Cortex of kidney (tissue), 1 donor: ENCODE measurements at places on chromosomes 2 and 18.

- no peak for DNase-seq
Observed at GRCh38 chr18:53991805-53992204, 232.7 kb downstream of the MBD2 start.

DNA sequence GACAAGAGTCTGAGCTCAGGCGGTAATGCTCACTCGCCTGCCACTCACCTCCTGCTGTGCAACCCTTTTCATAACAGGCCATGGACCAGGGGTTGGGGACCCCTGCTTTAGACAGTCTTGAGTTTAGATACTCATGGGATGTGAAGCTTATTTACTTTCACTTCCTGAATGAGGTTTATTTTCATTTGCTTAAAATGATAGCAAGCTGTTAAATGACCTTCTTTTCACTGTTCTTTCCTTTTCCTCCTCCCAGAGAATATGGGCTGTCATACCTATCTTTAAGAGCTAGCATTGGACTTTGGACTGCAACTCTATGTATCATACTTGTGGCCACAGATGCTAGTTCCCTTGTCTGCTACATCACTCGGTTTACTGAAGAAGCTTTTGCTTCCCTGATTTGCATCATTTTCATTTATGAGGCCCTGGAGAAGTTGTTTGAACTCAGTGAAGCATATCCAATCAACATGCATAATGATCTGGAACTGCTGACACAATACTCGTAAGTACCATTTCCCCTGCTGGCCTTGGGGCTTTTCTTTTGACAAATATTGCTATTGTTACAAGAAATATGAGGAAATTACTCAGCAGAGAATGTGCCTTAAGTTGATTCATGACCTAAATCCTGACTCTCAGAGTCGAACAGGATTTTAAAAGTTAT is 168.5 kb downstream of the DPP4 start:
- no peak for DNase-seq

GRCh38 chr2:119236796-119237195 is 13.2 kb downstream of the STEAP3 start:
- no peak for DNase-seq

DNA sequence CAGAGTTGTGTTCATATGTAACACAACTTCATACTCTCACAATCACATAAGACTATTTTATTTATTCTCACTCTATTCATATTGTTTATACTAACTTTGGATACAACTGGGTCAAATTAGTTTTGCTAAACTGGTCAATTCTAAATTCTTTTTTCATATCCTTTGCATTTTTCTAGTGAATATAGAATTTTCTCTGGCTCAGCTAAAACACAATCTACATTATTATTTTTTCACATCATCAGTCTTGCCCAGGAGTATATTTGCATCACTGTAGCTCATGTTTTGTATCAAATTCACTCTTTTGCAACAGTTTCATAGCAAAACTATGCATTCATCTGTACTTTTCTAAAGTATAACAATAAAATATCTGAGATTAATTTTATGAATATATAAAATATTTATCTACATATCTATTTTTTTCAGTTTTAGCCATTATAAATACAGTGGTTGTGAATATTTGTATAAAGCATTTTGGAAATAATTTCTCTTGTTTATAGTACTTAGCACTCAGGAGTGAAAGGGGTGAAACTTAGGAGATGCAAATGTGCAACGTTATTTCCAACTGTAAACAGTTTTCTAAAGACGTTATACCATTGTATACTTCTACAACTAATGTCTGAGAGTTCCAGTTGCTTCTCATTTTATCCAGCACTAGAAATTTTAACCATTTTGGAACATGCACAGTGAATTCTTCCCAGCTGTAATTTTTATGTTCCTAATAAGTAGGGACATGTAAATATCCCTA is 854.6 kb downstream of the CBLN2 start:
- no peak for DNase-seq

DNA sequence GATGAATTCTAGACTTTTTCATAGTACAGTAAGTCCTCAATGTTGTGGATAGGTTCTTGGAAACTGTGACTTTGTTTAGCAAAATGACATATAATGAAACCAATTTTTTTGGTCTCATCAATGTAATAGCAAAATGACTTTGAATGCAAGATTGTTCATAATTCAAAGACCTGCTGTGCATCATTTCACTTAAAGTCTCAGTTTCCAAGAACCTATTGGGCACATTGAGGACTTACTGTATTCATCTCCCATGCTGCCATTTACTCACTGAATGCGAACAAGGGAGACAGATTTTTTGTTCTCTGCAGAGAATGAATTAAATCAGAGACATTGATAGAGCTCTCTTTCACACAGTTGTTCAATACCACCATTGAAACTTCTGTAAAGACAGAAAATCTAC is 153.6 kb downstream of the TRABD2A start:
- no peak for DNase-seq

DNA sequence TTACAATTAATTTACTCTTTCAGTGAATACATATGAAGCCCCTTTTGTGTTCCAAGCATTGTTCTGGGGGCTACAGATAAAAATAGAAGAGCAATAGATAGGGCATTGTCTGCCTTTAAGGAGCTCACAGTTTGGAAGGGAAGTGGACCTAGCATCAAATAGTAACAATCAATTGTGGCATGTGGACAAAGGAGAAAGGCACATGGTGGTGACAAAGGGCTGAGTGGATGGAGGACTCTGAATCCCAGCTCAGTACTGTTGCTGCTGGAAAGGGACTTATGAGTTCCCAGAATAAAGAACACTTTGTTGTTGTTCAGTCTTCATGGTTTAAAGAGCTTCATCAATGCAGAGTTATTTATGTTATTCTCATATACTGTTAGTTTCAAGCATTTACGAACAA is 217.7 kb downstream of the HRH4 start:
- DNase-seq: no peak

- DNase-seq: no peak
Observed at GRCh38 chr2:96769814-96770213, 9.1 kb downstream of the CNNM4 start.

DNA sequence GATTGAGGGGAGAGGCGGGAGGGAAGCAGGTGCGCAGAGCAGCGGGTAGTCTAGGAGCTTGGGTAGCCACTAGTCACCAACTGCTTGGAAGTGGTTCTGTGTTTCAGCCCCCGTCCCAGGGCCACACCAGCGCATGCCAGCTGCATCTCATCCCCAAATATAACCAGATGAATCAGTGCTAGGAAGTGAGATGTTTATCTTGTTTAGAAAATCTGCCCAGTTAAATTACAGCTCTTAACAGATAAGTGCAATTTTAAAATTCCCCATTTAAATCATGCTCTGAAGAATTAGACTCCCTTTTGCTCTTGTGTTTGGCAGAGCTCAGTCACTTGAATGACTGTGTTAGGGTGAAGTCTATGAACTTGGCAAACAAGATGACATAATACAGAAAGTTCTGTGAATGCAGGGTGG is 193.8 kb downstream of the SEPTIN10 start:
- DNase-seq: no peak

DNA sequence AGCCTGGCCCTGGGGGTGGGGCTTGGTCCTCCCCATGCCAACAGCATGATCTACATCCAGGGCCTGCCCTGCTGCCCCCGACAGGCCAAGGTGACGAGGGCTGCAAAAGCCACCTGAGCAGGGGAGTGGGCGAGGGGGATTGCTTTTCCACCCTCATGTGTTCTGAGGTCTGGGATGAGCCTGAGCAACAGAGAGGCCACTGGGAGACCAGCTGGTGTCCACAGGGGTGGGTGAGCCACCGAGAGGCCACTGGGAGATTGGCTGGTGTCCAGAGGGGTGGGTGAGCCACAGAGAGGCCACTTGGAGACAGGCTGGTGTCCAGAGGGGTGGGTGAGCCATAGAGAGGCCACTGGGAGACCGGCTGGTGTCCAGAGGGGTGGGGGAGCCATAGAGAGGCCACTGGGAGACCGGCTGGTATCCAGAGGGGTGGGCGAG is 147.4 kb upstream of the GPC1 start:
- no peak for DNase-seq

- DNase-seq: no peak
Observed at GRCh38 chr2:231573698-231574421, 18.8 kb upstream of the TEX44 start.

- no peak for DNase-seq
Observed at GRCh38 chr2:121591199-121591598, 58.1 kb downstream of the CLASP1 start.

GRCh38 chr18:58674863-58675472 is 3.7 kb downstream of the MALT1 start:
- no peak for DNase-seq

DNA sequence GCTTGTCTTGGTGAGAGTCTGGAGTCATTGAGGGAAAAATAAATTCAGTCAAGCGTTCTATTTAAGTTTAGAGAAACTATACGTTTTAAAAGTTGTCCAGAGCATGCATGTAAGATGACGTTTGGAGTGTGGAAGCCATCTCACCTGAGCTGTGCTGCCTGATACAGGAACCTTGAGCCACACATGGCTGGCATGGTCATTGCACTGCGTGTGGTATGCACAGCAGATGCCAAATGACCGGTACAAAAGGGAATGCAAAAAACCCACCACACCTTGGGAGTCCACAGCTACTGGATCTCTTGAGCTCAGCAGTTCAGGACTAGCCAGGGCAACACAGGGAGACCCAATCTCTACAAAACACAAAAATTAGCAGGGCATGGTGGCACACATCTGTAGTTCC is 4.3 kb downstream of the MZT2B start:
- no peak for DNase-seq

DNA sequence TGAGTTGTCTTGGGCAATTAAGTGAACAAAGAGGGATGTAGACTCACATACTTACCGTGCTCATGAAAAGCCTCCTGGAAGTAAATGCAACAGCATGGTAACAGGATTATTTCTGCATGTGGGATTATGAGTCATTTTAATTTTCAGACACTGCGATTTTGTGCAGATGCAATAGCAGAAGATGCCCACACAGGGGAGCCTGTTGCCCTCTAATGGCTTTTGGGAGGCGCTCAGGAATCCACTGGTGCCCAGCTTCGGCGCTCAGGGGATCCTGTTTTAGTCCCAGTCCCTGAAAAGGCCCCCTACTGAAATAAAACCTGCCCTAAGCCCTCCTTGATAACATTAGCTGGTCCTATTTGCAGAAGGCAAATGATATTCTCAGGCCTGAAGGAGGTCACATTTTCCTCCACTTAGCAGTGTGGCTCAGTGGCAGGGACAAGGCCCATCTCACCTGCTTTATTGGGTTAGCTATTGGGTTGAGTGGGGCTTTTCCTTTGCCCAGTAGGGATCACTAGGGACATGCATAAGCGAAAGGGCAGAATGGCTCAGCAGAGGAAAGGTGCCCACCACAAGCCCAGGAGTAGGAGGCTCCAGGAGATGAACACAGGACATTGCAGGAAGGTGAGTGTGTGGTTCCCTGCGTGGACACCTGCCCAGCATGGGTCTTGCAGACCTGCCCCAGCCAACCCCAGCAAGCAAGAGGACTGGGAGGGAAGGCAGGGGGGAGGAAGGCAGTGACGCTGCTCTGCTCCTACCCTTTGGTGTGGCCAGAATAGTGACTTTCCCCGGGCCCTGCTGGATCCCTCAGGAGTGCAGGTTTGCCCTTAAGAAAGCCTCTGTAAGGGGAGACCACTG is 26.5 kb upstream of the KCNS3 start:
- no peak for DNase-seq

- DNase-seq: no peak
Observed at GRCh38 chr2:59674100-59674499, 879.4 kb downstream of the BCL11A start.

- no peak for DNase-seq
Observed at GRCh38 chr2:151922845-151923666, 94.8 kb upstream of the ARL5A start.
